Amniotic epithelial cell (primary cell): ENCODE measurements at places on chromosomes 3 and 15.

GRCh38 chr3:126039870-126040269, 44.1 kb downstream of the SLC41A3 start:
- DNase-seq, result no peak

DNA sequence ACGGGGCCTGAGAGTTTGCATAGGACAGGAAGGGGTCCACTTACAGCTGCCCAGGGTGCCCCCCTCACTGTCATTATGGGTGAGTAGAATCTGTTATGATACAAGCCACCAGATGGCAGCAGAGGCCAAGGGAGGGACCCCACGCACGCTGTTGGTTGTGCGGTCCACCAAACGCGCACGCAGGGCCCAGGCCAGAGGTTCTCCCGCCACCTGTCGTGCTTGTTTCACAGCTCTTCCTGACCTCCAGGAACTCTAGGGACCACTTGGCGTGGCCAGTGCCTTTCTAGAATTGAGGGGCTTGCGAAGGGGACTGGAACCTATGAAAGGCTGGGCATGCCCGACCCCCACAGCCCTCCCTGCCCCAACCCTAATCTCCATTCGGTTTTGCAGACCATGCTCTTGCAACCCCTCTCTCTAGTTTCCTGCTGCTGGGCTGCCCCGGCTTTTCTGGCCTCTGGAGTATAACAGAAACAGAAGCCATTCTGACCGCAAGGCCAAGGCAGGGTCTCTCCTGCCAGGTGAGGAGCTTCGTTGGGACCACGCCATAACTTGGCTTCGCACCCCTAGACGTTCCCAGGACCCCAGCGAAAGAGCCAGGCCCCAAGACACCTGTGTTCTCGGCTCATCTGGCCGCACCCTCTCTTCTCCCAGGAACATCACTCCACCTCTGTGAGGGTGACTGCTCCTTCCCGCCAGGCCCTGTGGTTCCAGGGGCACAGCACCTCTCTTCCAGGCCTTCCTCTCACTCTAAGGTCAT, 46.0 kb downstream of the ALDH1L1 start:
- DNase-seq, result peak; percentile 16

DNA sequence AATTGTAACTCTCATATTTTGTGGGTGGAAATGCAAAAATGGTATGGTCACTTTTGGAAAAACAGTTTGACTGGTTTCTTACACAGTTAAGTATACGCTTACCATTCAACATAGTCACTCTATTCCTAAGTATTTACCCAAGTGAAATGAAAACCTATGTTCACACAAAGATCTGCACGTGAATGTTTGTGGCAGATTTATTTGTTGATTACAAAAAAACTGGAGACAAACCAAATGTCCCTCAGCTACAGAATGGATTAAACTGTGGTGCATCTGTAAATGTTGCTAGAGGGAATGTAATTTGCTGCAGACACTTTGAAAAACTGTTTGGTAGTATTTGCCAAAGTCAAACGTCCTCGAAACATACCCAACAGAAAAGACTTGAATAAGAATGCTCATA, 29.3 kb downstream of the ACKR2 start:
- DNase-seq, result no peak

DNA sequence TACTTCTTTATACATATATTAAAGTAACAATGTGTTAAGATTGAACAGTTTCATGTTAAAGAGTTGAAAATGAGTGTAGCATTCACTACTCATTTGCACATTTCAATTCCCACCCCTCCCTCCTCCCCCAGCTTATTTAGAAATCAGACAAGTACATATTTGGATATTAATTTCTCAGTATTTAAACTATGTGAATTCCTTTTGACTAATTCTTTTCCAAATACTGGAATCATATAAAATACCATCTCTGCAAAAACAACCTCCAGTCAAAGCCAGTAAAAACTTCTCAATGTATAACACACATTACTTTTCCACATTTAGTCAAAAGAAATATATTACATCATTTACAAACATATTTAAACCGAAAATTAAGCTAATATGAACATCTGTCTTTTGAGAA, 25.5 kb upstream of the SHC4 start:
- no peak for DNase-seq

- no peak for DNase-seq
These were observed 637.8 kb downstream of the MAGI1 start for GRCh38 chr3:65400899-65401298.

DNA sequence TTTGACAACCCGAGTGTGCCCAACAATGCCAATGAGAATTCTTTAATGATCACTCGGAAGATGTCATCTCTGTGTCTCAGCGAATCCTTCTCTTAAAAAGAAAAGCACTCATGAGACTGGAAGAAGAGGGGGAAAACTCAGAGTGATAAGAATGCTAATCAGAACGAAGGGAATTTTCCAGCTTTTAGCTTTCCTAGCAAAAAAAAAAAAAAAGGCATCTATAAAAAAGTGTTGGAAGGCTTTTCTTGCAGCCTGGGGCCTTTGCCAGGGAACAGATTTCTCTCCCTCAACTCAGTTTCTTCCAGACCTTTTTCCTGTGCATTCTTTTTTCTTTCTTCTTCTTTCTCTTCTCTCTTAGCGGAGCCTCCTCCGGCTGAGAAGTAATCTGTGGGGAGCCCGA, 80.5 kb upstream of the NEO1 start:
- DNase-seq, result no peak

DNA sequence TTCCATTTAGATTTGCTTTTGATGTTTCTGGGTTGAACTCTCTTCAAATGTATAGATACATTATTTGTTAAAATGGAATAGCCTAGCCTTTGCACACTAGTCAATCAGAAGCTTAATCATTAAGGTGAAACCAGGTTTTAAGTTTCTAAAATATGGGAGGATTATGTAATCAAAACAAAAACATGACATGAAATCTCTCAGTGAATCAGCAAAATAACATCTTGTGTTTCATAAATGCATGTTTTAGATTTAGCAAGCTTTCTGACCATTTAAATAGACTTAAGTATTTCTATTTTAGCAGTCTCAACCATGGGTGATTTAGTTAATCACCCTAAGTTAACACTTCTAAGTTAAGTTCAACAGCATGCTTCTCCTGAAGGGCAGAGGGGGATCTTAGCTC, 11.3 kb downstream of the GTF2E1 start:
- peak; percentile 43 for DNase-seq

- no peak for DNase-seq
These were observed 474.1 kb upstream of the KCNMB2 start for GRCh38 chr3:178062126-178062525.

- no peak for DNase-seq
These were observed 419.7 kb downstream of the FGF12 start for GRCh38 chr3:192307631-192308030.

DNA sequence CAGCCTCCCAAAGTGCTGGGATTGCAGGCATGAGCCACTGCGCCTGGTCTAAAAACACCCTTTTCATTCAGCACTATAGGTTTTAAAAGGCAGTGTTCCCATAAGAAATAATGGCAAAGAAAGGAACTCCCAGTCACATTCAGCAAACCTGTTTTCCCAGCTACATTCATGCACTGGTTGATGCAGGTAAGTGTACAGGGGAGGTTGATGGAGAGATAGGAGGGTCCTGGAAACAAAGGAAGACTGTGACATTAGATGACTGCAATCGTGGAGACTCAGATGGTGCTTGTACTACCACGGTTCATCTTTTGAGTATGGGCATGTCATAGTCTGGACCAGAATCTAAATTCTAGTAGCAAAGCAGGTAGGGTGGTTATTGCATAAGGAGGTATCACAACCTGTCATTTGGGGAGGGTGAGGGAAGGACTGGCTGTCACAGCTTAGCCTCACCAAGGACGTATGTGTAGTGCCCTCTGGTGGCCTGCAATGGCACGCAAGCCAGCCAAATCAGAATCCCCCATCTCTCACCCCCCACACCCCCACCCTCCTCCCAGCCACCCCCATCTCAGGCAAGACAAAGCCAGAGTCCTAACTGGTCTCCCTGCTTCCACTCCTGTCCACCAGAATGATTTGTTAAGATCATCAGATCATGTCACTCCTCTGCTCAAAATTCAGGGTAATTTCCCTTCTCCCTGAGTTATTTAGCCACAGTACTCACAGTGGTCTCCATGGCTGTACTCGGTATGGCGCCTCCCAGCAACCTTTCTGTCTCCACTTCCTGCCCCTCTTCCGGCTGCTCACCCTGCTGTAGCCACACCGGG, 28.8 kb upstream of the UBL7 start:
- DNase-seq, result peak; percentile 20

DNA sequence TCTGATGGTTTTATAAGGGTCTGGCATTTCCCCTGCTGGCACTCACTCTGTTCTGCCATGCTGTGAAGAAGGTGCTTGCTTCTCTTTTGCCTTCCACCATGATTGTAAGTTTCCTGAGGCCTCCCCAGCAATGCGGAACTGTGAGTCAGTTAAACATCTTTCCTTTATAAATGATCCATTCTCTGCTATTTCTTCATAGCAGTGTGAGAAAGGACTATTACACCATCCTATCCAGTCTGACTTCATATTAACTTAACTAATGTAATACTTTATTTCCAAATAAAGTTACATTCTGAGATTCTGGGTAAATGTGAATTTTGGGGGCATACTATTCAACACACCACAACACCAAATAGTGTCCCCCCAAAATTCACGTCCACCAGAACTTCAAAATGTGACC, 22.2 kb upstream of the MAP3K13 start:
- DNase-seq, result peak; percentile 49

- DNase-seq, result no peak
These were observed 4.6 kb upstream of the FAM43A start for GRCh38 chr3:194680888-194681615.

GRCh38 chr3:81516042-81516441, 245.4 kb downstream of the GBE1 start:
- no peak for DNase-seq

- DNase-seq, result peak; percentile 34
These were observed 360.9 kb upstream of the CBLB start for GRCh38 chr3:106229495-106230278.

- DNase-seq, result no peak
These were observed 19.8 kb downstream of the PDCD10 start for GRCh38 chr3:167714871-167715270.

- no peak for DNase-seq
These were observed 6.0 kb upstream of the TMEM87A start for GRCh38 chr15:42279234-42279723.

GRCh38 chr3:29353807-29354206, 72.9 kb downstream of the RBMS3 start:
- no peak for DNase-seq

GRCh38 chr3:47117807-47118364, 46.0 kb downstream of the SETD2 start:
- peak; percentile 32 for DNase-seq

DNA sequence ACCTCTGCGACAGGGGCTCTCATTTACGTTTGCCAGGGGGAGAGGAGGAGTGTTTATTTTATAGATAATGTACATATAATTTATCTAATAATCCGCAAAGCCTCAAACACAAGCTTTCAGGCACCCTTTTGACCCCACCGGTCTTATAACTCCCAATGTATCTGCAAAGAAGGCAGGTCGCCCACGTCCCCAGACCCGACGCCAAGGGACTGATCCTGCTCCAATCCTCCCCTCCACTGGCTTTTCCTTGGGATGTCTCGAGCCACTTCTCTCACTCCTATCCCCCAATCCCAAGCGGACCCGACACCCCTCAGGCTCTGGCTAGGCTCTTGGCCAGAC, 452 bp downstream of the DCP1A start:
- DNase-seq, result no peak

- no peak for DNase-seq
These were observed 101.6 kb upstream of the LINGO1 start for GRCh38 chr15:77734306-77734705.

GRCh38 chr15:29141308-29142128, 128.1 kb downstream of the NSMCE3 start:
- no peak for DNase-seq

GRCh38 chr15:74631935-74632560, 16.4 kb downstream of the CLK3 start:
- peak; percentile 37 for DNase-seq

GRCh38 chr3:128290484-128290883, 137.2 kb downstream of the EEFSEC start:
- DNase-seq, result no peak

DNA sequence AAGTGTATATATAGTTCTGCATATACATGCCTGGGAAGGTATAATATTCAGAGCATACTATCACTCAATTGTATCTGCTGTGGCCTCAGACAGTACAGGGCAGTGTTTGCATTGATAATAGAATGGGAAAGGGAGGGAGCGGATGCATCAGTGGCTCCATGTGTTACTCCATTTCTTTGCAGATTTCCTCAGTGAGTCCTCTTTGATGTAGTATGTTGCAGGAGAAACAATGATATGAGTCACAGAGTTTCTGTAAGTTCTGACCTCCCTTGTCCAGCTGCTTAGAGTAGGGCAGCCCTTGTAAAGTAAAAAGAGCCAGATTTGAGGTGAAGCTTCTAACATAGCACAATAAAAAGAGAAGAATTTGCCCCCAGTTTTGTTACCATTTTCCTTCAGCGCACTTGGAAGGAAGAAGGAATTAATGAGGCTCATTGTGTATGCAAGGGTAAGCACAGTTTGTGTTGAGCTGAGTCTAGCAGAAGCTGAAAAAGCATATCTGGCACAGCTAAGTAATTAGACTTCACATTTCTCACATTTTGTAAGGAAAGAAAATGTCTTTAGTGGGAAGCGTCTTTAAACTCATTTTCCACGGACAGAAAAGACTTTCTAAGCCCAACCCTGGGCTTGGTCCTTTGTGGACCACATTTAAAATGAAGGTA, 555.8 kb upstream of the IL12A start:
- DNase-seq, result peak; percentile 39
